ENCODE measurements at places on chromosomes 6 and 20. TPM values are rescaled to one million over a fixed set of nuclear protein-coding genes. Genes with fewer than 3 reads are reported as not detected.

Gene COL20A1
- not detected for total RNA-seq

Gene HAO1
- total RNA-seq, result not detected

Gene CD93
- 0.21 TPM for total RNA-seq

GRCh38 chr6:84768442-84769174, 4.2 kb upstream of the TBX18 start:
- DNase-seq, result no peak

GRCh38 chr6:3349388-3350251, 90.9 kb downstream of the PSMG4 start:
- DNase-seq, result no peak

Gene ADGB
- not detected for total RNA-seq

DNA sequence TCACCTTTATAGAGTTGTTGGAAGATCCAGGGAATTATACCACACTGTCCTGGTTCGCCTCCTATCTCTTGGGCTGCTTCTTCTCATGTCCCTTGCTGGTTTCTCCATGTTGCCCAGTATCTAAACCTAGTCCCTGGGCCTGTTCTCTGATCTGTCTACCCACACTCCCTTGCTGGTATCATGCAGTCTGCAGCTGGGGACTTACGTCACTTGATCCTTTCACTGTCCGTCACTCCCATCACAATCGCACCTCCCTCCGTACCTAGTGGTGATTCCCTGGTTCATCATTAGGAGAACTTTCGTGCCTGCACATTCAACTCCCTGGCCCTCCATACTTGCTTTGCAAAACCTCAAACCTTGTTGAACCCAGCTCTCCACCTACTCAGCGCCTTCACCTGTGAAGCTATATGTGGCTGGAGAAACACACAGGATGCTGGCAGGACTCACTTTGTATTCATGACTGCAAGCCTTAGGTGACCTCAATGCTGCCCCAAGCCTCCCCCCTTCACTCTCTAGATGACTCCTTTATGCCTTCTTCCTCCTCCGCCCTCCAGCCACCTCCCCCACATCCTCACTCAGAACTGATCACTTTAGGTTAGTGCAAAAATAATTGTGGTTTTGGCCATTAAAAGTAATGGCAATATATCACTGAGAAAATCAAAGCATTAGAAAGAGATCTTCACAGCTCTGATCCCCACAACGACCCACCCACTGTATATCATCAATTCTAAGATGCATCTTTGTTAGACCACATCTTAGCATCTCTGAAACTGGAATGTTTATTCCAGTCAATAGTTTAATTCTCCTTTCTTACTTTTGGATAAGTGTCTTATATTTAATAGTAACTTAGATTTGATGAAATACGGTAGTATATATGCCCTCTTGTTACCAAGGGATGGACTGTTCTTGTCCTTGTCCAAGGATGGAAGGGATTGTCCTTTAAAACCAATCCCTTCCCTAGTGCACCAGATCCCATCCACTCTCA, 26.4 kb downstream of the GDAP1L1 start:
- no peak for DNase-seq

DNA sequence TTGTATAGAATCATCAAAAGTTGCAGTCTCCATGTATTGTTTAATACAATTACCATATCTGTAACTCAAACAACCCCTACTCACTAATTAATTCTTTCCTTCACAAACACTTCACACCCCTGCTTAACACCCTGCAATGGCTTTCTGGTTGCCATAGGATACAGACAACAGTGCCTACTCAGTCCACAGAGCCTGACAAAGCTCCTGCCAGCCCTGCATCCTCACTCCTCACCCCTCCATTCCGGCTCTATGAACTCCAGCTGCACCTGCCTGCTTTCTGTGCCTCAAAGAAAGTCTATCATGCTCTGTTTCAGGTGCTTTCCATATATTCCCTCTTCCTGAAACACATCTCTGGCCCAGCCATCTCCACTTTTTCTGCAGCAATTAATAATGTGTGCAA, 253.4 kb downstream of the HACE1 start:
- no peak for DNase-seq

Gene SLC22A23
- total RNA-seq, result 10.2 TPM

Gene CLVS2
- not detected for total RNA-seq

GRCh38 chr6:93571346-93571745, 152.0 kb upstream of the EPHA7 start:
- no peak for DNase-seq

DNA sequence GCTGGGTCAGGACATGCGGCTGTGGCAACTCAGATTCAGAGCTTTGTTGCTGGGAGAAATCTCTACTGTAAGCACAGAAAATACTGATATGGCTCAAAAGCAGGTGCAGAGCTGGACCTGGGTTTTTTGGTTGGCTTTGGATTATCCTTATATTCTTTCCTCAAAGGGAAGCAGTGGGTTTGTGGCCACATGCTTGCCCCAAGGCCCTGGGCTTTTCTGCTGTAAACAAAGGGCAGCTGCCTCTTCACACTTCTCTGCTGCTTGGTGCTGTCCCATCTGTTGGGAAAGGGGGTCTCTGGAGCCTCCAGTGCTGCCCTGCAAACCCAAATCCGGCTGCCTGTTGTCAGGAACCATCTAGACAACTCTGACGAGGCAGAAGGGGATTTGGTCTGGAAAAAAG, 52.4 kb downstream of the ANKRD6 start:
- no peak for DNase-seq

Gene SLC13A3
- 2.1 TPM for total RNA-seq

Gene JAG1
- total RNA-seq, result 254 TPM

GRCh38 chr20:43821795-43822194, 92.9 kb upstream of the TOX2 start:
- no peak for DNase-seq

- DNase-seq, result no peak
Observed at GRCh38 chr20:58511364-58511763, 3.8 kb downstream of the APCDD1L start.

DNA sequence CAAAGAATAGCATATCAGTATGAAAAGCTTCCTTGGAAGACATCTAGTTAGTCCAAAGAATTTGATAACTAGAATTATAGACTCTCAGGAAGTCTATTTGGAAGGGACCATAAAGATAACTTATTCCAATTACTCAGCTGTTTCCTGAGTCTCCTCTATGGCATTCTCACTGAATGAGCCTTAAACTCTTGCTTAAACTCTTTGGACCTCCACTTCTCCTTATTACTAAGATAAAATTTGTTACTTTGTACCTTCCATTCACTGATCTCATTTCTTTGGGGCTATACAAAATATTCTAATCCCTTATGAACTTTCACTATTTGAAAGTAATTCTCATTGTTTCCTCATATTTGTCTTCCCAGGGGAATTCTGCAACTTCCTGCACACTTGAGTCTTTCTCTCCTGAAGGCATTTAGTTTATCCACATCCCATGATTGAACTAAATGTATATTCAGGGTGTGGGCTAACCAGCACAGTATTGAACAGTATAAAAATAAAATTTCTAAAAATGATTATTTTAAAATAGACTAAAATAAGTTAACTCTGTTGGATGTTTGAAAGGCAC, 67.1 kb upstream of the NOTCH4 start:
- DNase-seq, result no peak

DNA sequence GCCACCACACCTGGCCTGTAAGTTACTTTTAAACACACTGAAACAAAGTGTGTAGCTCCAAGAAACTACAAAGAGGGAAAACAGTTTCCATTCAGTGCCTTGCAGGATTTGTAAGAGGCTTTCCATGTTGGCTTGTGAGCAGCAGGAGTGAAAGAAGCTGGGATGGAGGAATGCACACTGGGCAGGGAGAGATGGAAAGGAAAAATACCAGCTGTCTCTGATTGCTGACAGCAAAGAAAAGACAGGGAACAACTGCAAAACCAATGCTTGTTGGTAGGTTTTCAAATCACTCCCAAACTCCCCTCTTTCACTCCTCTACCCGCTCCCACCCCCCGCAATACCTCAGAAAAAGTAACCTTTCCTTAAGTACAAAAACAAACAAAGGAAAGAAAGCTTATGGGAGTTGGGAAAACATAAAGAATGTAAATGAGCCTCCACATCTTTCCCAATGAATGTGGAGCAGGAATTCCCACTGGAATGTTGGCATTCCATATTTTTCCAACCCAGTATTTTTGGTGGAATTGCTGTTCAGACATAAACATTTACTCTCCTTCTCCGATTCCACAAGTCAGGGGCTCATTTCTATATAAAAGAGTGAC, 166.1 kb downstream of the THBS2 start:
- DNase-seq, result no peak

Gene PABPC1L
- 65.3 TPM for total RNA-seq

DNA sequence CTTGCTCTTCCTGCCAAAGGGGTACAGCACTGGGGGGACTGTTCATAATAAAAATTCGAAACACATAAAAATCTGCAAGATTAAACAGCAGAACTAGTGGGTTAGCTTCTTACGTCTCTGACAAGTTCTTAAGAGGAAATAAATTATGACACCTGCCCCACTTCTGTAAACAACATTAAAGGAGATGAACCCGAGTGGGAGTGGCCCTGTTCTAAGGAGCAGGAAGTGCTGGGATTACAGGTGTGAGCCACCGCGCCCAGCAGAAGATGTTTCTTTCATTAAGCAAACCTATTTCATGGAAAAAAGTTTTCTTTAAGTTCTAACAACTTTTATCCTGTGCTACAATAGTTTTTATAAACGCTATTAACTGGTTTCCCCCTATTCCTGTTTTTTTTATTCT, 24.6 kb downstream of the USP45 start:
- DNase-seq, result no peak

DNA sequence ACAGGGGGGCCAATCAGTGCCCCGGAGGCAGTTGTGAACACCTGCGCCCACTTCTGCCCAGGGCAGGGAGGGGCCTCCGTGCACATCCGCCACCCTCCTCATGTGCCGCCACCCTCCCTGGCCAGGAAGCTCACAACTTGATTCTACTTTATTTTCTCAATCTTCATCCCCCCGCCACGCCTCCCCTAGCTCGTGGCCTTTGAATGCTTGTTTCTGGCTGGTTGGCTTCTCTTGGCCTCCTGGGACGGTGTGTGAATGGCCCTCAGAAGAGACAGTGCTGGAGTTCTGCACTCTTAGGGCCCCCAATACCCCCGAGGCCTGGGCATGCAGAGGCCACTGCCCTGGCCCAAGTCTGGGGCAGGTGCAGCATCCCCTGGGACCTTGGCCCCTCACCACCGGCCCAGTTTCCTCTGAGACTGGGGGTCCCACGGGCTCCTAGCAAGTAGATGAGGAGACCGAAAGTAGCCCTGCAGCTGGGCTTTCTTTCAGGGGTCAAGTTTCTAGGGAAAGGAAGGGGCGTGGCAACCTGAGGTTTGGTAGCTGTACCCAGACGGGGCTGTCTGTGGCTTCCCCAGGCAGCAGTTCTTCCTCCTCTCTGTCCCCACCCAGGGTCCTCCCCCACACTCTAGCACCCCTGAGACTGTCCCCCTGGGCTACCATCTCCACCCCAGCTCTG, 1.3 kb downstream of the RGS19 start:
- DNase-seq, result no peak

Gene PPP1R3G
- total RNA-seq, result 0.40 TPM

GRCh38 chr6:47483516-47483852, 5.9 kb downstream of the CD2AP start:
- DNase-seq, result no peak

- no peak for DNase-seq
Observed at GRCh38 chr6:169689287-169689686, 12.5 kb downstream of the WDR27 start.

DNA sequence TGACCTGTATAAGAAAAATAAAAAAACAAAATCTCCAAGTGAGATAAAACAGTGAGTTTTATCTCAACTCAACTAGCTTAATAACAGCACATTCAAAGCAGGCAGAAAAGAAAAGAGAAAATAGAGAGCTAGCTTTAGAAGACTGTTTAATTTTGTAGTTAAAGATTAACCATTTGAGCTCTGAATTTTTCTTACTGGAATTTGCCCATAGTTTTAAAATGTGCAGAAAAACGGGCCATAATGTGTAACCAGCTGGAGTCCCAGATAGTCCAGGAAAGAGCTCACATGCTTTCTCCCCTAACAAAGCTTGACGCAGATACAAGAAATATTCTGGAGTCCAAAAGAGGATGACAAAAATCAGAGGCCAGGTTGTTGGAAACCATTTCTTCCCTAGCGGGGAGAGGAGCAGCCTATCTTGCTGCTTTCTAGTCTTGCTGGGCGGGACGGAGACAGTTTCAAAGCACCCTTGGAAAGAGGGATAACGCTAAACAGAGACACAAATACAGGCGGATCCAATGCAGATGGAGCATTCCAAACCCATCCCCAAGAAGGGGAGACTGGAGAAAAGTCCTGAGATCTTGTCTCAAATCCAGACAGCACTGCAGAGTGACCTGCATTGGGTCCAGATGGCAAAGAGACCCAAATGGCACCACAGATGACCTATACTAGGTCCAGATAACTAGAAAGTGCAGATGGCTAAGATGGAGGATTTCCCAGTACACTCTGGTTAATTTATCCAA, 16.1 kb downstream of the TTK start:
- no peak for DNase-seq

- DNase-seq, result no peak
Observed at GRCh38 chr6:90136837-90137568, 159.6 kb downstream of the BACH2 start.

Gene DNAH8
- 0.21 TPM for total RNA-seq

- no peak for DNase-seq
Observed at GRCh38 chr6:158168040-158168289, at the start of gene SERAC1. Gene SERAC1, minus strand, starts transcription at chr6:158168262. Its CDS starts 9,899 bp downstream, at chr6:158158363.

GRCh38 chr20:848193-848592, 14.7 kb downstream of the FAM110A start:
- DNase-seq, result no peak

- DNase-seq, result no peak
Observed at GRCh38 chr20:48742233-48742632, 85.6 kb downstream of the PREX1 start.

DNA sequence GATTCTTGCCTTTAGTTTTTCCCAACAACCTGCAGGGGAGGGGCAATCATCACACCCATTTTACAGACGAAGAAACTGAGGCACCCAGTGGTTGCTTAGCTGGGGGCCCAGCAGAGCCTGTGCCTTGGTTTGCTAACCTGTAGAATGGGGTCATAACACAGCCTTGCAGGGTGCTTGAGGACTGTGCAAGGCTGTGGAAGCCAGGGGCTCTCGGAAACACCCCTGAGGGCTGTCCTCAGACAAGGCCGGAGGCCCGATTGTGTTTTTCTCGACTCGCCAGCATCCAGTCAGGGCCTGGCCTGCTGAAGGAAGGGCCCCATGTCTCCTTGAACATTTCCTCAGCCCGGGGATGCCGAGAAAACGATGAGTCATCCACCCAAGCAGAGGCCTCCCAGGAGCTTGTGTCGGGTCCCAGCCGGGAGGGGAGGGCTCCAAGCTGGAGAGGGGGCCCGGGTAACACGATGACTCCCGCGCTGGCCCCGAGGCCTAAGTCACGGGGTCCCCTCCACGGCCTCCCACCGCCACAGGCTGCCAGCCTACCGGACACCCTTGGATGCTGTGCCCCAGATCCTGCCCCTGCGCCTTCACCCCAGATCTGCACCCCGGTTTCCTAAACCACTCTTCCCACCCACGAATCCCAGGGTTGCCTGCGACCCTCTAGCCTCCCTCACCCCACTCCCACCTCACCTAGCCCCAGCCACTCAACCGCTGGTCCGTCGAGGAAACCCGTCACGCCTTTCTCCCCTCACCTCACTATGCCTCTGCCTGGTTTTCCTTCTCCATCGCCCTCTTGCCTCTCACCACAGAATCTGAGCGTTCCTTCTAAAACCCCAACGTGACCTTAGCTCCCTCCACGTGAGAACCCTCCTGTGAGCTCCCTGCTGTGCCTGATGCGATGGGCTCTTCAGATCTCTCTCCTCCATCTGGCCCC, 10.6 kb downstream of the NOL4L start:
- DNase-seq, result peak; percentile 89

Measured in osteocyte (in vitro differentiated cells).